Stimulated activated CD4-positive, alpha-beta T cell treated with anti-CD3 and anti-CD28 coated beads, Interleukin-1b, Interleukin-23, amount 100 ng/mL, for 24 hours (primary cell): ENCODE measurements at places on chromosomes 7 and 10.

GRCh38 chr10:128087884-128088709, 38.1 kb downstream of the MKI67 start:
- no peak for DNase-seq

GRCh38 chr10:124375691-124376090, 43.0 kb downstream of the OAT start:
- no peak for DNase-seq

- no peak for DNase-seq
These were observed 160.1 kb downstream of the CFTR start for GRCh38 chr7:117639966-117640365.

GRCh38 chr7:152974577-152974976, 215.0 kb downstream of the ACTR3B start:
- no peak for DNase-seq

- DNase-seq: no peak
These were observed 83.7 kb downstream of the RBM33 start for GRCh38 chr7:155728116-155728515.

DNA sequence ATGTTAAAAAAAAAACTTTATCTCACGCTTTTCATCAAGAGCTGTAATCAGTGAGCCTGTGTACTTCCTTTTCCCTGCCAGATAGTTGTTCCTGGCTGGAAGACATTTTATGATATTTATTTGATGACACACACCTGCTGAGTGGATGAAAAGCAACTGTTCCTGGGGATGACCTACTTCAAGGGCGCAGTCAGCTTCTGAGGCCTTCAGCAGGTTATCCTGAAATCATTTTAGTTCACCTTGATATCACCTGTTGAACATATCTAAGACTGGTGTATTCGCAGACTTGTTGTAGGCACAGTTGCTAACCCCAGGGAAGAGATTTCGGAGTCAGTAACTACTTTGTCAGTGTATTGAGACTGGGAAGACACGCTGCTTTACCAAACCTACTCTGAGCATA, 234.5 kb upstream of the TCF7L2 start:
- no peak for DNase-seq

- no peak for DNase-seq
These were observed 37.5 kb downstream of the MEST start for GRCh38 chr7:130529417-130529816.

- no peak for DNase-seq
These were observed 7.8 kb upstream of the TLX1 start for GRCh38 chr10:101123085-101123814.

DNA sequence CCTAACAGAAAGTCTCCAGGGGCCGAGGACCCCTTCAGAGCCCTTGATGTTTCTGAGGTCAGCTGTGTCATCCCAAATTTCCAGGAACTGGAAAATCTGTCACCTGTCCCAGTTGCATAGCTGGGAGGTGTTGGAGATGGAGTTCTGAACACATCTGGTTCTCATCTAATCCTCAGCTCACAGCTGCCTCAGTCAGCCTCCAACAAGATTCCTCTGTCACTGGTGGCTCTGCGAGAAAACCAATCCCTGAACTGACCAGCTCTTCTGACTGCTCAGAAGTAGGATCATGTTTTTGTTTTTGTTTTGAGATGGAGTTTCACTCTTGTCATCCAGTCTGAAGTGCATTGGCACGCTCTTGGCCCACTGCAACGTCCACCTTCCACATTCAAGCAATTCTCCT, 37.6 kb upstream of the MYL10 start:
- no peak for DNase-seq

DNA sequence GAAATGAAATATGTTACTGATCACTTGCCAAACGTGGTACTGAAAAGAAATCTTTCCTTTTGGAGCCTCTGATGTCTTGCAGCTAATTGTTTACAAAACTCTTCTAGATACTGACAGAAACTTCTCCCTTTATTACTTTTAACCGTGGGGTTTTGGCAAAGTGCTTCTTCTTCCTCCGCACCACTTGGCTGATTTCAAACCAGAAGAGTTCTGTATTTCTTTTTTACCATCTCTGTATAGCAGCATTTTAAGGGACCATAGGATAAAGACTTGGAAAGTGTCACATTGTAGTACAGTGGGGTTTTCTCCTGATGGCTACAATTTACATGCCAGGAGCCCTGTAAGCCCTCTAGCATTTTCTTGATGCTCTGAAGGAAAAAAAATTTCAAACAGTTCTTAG, 21.9 kb upstream of the CREB5 start:
- no peak for DNase-seq

GRCh38 chr10:5413012-5413938, 918 bp downstream of the NET1 start:
- DNase-seq: no peak

GRCh38 chr10:60810437-60811182, 32.3 kb downstream of the CDK1 start:
- no peak for DNase-seq

- DNase-seq: no peak
These were observed 10.8 kb upstream of the MNX1 start for GRCh38 chr7:157021071-157021870.

DNA sequence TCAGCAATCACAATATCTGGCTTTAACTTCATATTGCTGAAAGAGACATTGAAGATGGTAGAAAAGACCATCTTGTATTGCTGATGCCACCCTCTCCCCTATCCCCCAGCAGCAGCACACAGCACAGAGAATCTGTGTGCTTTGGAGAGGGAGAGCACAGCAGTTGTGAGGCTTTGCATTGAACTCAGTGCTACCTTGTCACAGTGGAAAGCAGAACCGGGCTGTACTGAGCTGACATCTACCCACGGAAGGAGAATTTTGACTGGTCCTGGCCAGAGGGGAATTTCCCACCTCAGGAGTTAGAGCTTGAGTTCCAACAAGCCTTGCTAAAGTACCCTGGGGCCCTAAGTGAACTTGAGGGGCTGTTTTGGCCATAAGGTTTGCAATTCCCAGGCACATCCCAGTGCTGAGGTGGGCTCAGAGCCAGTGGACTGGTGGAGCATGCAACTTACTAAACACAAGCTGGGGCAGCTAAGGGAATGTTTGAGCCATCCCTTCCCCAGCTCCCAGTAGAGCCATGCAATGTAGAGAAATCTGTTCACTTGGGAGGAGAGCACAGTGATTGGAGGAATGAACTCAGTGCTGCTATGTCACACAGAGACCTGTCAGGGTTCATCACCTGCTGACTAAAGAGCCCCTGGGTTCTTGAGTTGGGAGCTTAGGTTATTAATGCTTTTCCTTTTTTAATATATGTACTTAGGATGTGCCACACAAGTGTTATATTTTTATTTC, 62.1 kb downstream of the OR13A1 start:
- no peak for DNase-seq

- no peak for DNase-seq
These were observed 29.6 kb downstream of the AMZ1 start for GRCh38 chr7:2717293-2718261.

GRCh38 chr7:25314731-25315267, 86.5 kb upstream of the NPVF start:
- no peak for DNase-seq

GRCh38 chr10:3570855-3571266, 214.1 kb downstream of the KLF6 start:
- DNase-seq: no peak

DNA sequence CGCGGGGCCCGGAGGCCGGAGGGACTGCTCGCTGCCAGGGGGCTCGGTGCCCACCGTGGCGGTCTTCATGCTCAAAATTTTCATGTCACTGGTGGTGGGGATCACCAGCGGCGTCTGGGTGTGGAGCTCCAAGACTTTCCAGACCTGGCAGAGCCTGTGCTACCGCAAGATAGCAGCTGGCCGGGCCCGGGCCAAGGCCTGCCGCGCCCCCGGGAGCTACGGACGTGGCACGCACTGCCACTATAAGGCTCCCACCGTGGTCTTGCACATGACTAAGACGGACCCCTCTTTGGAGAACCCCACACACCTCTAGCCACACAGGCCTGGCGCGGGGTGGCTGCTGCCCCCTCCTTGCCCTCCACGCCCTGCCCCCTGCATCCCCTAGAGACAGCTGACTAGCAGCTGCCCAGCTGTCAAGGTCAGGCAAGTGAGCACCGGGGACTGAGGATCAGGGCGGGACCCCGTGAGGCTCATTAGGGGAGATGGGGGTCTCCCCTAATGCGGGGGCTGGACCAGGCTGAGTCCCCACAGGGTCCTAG, 2.0 kb downstream of the FZD9 start:
- DNase-seq: no peak

DNA sequence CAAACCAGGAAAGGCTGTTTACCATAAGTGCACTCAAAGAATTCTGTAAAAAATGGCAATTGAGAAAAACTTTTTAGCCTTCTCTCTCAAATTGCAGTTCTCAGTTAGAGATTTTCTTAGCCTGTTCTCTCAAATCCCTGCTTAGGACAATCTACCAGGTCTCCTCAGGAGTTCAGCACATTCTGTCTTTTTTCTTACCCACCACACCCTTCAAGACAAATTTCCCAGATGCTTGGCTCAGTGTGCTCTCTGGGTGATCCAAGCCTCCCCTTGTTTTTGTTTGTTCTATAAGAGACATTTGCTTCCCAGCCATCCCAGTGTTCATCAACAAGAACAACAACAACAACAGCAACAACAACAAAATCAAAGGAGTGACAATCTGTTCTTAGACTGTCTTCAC, 87.3 kb downstream of the MACC1 start:
- no peak for DNase-seq

DNA sequence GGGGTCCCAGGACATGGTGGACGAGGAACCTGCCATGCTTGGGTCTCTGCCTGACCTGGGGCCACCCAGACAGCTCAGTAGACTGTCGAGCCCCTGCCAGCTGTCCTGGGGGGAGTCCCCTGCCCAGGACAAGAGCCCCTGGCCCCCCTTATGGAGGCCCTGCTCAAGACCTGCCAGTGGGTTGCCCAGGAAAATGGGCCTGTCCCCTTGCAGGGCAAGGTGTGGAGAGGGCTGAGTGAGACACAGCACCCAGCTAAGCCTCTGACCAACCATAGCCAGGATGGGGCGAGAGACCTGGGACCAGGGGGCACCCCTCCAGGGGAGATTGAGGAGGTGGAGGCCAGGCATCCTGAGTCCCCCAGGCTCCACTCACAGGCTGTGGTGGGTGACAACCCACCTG, 1.8 kb downstream of the FUOM start:
- no peak for DNase-seq

DNA sequence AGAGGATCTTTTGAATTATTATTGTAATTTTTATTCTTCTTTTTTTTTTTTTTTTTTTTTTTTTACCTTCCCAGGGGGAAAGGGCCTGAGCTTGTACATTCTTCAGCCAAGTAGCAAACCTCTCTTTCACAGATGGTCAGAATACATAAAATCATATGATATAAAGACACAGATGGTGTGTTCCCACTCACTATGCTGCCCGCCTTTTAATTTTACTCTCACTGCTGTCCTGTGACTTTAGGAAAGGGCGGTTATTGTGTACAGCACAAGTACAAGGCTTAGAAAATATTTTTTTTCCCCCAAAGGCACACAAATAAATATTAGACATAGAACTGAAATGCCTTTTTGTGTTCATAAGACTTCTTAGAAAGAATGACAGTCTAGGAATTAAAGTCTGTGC, 213.6 kb downstream of the RPS24 start:
- no peak for DNase-seq

DNA sequence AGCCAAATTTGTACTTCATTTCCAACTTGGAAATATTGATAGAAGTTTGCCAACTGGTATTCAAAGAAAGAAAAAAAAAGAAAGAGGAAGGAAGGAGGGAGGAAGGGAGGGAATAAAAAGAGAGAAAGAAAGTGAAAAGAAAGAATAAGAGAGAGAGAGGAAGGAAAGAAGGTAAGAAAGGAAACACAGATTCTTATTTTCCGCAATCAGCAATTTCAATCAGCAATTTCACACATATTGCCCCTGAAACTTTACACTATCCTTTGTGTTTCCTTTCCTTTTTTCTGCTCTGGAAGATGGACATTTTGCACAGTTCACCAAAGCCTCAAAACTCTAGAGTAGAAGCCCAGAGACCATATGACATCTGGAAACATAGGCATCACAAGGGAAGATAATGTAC, 888.1 kb downstream of the REEP3 start:
- no peak for DNase-seq

DNA sequence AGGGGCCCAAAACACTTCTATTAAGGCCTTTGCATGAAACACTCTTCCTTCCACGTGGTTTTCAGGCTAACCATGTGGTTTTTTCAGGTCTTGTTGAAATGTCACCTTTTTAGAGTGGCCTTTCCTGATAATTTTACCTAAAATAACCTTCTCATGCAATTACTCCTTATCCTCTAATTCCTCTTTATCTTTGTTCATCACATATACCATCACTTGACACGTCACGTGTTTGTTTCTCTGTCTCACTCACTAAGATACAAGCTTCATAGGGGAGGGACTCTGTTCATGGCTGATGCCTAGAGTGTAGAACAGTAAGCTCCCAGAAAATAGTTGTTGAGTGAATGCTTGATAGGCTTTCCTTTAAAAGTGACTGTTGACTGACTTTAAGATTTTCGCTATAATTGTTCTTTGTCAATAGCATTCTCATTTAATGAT, 63.7 kb downstream of the ST7 start:
- DNase-seq: no peak

- DNase-seq: no peak
These were observed 35.9 kb upstream of the ASAH2 start for GRCh38 chr10:50286996-50287803.

DNA sequence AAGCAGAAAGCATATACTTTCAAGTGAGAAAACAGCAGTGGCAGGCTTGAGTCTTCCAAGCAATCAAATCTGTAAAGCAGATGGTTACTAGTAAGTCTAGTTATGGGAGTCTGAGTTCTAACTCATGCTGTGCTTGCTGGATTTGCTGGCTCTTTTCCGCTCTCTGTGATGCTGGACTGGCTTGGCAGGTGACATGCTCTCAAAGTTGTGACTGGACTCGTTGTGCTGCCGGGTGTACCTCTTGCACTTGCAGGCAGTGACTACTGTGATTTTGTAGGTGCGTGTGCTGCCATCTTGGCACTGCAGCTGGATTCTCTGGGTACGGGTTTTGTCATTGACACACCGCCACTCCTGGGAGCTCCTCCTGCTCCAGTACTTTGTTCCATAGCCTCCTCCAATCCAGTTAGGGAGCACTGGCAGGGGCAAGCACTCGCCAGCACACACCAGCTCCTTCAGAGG, 3.1 kb downstream of the SOSTDC1 start:
- DNase-seq: no peak

- DNase-seq: no peak
These were observed 36.5 kb downstream of the COA1 start for GRCh38 chr7:43692582-43693373.

- DNase-seq: no peak
These were observed 36.9 kb downstream of the YKT6 start for GRCh38 chr7:44237696-44238095.

- DNase-seq: no peak
These were observed 17.3 kb downstream of the TLL2 start for GRCh38 chr10:96496281-96496925.
